ENCODE measurements at places on chromosomes 4 and X. TPM values are rescaled to one million over a fixed set of nuclear protein-coding genes. Genes with fewer than 3 reads are reported as not detected.

GRCh38 chrX:36583674-36584073 is 424.5 kb upstream of the FAM47C start:
- peak; percentile 15 for DNase-seq

Gene ZCCHC12
- total RNA-seq, result not detected

- no peak for DNase-seq
Observed at GRCh38 chrX:112786076-112786475, 54.6 kb downstream of the AMOT start.

DNA sequence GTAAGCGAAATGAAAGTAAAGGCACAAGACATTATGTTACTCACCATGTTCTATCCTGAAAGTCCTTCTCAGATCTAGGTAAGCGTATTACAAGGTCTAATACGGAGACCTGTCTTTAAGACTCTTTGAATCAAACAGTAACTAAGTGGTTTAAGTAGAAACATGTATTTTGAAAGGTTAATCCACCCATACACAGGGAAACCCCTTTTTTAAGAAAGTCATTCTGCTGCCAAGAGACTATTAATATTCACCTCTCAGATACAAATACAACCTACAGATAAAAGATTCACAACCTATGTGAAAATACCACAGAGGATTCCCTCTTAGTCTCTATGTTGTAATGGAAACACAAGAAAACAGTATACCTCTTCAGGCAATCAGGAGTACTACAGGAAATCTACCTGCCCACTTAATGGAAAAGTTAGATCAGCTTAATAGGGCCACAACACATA is 63.2 kb upstream of the TNIP3 start:
- no peak for DNase-seq

DNA sequence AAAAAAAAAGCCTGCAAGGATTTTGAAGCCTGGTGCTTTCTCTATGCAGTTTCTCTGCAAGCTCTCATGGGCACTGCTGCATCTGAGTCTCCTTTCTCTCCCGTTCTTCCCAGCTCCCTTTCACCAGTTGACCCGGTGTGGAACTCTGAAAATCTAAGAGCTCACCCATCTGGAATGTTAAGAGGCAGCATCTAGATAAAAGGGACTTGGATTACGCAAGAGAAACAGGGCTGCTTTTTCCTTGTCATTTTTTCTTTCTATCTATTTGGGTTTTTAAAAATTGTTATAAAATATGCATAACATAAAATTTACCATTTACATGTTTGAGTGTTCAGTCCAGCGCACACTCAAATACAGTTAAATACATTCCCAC is 95.2 kb upstream of the RPS6KA3 start:
- peak; percentile 25 for DNase-seq

Gene MAGEC2
- total RNA-seq, result not detected

Gene HTR2C
- not detected for total RNA-seq

Gene CENPVL2
- not detected for total RNA-seq

Gene ASMT
- total RNA-seq, result not detected

GRCh38 chr4:72629540-72629939 is 60.5 kb upstream of the ADAMTS3 start:
- peak; percentile 30 for DNase-seq

DNA sequence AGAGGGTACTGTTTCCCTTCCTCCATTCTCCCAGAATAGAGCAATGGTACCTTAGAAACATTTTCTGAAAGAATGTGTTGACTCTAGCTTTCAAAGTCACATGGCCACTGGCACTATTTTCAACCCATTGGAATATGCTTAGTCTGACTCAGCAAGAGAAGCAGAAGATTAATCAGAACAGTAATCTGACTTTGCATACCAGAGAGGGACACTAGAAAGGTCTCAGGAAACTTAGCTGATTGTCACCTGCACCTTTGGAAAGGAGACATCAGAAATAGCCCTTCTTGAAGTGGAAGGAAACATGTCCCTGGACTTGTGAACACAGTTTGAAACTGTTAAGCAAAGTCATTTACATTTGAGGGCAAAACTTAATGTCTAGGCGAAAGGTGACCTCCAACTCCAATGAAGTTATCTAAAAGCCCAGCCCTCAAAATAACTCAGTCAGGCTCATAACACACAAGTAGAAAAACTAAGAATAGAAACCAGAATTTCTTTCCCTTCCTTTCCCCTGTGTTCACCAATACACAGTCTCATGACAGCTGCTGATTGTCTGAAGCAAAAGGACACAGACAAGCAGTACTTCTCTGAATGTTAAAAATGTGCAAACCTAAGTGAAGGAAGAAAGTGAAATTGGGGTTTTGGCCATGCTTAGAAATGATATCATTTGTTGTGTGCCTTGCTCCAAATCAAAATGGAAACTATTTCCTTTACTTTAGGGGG is 270.8 kb downstream of the GRIA3 start:
- no peak for DNase-seq

Gene PHEX
- total RNA-seq, result 0.60 TPM

DNA sequence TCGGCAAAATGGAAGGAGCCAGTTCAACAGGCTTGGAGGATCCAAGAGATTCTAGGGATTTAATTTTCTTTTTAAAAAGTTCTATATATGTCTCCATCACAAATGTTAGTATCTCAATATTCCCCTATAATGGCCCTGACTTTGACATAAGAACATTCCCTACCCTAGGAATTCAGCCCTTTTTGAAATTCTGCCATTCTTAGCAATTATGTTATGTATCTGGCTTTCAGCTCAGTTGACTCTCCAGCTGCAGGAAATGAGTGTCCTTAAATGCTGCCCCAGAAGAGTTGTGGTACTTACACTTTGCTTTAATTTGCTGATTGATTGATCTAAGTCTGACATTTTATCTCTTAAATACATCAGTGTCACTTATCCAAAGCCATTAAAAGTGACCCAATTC is 1454.3 kb downstream of the FSTL5 start:
- no peak for DNase-seq

DNA sequence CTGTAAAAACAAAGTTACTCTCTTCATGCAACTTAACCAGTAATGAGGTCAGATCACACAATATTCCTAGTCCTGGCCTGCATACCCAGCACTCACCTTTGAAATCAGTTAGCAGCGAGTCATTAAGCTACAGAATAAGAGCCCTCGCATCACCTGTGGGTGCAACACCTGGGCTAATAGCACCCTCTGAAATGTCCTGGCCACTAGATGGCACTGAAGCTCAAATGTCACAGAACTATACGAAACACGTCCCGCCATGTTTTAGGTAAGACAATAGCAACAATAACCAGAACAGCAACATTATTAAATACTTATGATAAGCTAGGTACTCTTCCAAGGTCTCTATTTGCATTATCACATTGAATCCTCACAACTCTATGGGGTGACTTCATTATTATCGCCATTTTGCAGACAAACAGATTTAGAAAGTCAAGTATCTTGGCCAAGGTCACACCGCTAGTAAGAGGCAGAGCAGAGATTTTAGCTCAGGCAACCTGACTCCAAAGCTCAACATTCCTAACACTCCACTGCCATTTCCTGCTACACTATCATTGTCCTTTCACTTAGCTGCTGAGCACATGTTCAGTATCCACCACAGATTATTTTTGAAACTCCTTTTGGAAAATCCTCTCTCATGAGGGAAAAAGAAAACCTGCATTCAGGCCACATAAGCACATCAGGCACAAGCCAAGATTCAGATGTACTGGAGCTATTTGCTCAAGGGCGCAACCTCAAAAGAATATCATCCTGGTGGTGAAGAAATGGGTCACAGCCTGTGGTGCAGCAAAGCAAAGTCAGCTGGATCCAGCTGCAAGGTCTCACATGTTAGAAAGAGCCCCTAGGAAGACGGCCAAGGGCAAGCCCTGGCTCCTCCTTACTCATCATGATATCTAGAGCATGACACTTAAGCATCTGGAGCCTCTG is 59.5 kb upstream of the KDR start:
- peak; percentile 8 for DNase-seq

DNA sequence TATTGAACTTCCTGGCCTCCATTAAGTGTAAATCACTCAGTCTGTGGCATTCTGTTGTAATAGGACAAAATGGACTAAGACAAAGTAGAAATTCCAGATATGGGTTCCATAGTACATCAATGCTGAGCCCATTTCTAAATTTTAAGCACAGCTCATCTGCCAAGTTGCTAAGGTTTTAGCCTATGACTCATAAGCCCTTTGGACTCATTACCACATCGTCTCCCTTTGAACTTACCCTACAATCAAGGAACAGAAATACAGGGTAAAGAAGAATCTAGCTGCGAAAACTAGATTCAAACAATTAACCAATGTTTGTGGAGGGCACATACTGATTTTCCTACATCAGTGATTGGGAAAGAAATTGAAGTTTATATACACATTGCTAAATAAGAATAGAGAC is 31.8 kb downstream of the NAA11 start:
- DNase-seq, result peak; percentile 17

- DNase-seq, result no peak
Observed at GRCh38 chrX:4570151-4570550, 856.7 kb upstream of the PRKX start.

- peak; percentile 20 for DNase-seq
Observed at GRCh38 chr4:104901438-104901837, 245.2 kb upstream of the TET2 start.

DNA sequence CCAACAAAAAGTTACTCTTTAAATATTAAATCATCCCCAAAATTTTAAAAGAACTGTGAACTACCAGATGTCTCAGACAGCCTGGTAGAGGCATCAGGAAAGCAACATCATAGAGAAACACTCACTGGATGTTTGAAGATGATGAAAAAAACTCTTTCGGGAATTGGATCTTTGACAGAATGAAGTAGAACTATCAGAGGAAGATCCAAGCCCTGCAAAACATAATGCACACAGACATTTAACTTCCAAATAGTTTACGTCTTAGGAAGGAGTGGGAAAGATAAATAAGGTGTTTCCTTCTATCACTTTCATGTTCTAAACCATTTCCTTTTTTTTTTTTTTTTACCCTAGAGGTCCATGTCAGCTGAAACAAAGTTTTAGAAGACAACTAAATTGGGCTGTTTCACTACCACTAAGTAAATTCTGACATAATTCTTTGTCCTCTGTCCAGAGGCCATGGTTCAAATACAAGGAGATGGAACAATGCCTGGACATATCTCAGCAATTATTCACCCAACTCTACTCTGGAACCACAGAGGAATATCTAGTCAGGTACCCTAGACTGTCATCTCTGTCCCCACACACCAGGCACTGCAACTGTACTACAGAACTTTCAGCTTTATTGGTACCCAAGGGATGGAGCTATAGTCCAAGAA is 217.7 kb upstream of the INTU start:
- no peak for DNase-seq

- DNase-seq, result no peak
Observed at GRCh38 chrX:71533851-71534561, 1.1 kb downstream of the OGT start.

GRCh38 chr4:112213856-112214255 is 17.7 kb upstream of the AP1AR start:
- no peak for DNase-seq

Gene RPS6KA6
- total RNA-seq, result 3.2 TPM

Gene PNMA6A
- 0.32 TPM for total RNA-seq

Gene STK32B
- total RNA-seq, result 8.3 TPM

Gene GPR143
- total RNA-seq, result 1.3 TPM

DNA sequence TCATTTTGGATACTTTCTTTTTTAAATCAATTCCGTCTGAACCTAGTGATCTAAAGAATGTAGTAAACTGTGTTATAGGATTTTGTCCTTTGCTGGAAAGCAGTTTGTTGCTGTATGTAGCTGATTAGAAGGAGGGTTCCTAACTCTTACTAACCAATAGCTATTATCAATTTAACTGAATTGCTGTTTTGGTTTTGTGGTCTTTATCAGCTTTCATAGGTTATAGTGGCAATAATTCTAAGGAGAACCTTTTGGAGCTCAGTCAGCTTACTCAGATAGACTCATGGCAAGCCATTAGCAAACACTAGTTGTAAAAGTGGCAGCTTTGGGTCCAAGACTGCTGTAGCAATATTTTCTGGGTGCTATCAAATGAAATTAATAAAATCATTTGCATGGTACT is 29.6 kb downstream of the SH3BGRL start:
- no peak for DNase-seq

DNA sequence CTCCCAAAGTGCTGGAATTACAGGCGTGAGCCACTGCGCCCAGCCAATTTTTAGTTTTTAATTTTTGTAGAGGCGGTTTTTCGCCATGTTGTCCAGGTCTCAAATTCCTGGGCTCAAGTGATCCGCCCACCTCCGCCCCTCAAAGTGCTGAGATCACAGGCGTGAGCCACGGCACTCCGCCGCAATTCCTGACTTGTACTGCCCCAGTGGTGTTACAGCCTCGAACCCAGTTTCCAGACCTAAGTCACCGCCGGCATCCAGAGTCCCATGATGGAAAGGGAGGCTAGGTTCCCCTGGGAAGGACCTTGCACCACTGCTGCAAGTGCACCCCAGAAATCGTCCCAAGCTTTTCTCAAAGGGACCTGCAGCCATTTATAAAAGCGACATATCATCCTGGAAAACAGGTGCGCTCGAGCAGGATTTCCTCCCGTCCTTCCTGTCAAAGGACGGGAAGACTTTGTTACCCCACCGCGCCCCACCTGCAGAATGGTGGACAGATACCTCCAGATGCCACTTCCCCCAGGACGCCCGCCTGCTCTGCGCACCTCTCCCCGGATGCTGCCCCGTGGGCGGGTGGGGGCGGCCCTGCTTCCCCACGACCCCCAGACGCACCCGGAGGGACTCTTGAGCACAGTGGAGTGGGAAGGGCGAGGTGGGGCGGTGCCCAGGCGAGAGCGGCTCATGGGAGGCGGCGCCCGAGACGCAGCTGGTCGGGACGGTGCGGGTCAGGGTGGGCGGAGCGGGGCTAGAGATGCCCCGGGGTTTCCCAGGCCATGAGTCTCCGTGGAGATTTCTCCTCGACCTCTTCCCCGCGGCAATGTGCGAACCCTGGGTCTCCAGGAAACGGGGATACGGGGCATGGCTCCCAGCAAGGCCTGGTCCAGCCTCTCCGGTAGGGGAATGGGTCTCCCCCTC is 947 bp upstream of the RPL10 start:
- no peak for DNase-seq

- no peak for DNase-seq
Observed at GRCh38 chr4:155676430-155676825, 9.8 kb downstream of the GUCY1A1 start.

- DNase-seq, result no peak
Observed at GRCh38 chr4:177671387-177671786, 229.2 kb upstream of the AGA start.

GRCh38 chrX:14220386-14220944 is 190.8 kb upstream of the GEMIN8 start:
- DNase-seq, result no peak

DNA sequence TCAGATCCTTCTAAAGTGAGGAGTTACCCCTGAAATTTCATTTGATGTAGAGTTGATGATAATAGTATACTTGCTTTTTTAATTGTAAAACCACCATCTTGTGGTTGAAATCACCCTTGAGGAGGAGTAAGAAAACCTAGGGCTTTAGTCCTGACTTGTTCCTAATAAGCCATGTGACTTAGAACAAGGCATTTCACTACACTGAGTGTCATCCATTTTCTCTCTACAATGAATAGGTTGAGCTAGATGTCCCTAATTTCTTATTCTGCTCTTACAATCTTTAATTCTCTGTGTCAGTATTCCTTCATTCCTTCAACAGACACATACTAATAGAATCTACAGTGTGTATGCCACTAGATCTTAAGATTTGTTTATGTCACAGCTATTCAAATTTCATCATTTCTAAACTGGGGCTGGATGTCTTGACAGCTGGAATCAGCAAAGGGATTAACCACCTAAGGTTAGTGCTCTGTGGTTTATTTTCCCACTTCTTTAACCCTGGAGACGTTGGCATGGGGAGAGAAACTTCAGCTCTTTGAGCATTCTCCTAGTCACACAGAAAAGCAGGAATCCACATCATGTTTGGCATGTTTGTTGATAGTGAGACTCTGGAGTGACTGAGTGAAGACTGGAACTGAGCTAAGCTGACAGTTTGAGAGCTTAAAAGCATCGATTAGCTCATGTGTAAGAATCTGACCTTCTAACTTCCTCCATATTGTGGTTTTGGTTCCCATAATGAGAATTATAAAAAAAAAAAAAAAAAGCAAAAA is 246.3 kb downstream of the NDST4 start:
- no peak for DNase-seq
